ENCODE measurements at places on chromosomes 4 and X.
A peak's percentile ranks its signal among the peaks of the same experiment; 100 is the strongest.

DNA sequence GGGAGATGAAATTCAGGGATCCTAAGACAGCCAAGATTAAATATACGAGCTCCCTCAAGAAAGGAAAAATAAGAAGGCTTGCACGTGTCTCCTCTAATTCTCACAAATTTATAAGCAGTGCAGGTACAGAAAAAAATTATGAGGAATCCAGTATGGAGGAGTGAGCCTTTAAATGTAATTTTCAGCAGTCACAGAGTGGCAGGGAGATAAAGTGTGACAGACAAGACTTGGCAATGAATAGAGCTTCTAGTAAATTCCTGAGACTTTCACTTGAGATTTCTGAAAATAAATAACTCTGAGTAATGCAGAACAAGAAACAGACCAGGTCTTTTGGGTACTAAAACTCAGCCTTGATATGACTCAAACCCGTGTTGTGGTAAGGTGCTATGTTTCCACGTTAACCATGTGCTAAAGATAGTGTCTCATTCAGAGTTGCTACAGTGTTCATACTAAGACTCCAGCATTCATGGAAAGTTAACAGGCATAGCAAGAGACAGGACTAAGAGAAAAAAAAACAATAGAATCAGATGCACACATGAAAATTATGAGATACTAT is 119.8 kb downstream of the SPOCK3 start:
- DNase-seq = no peak

- DNase-seq = no peak
These were observed 199.9 kb downstream of the CXXC4 start for GRCh38 chr4:104294811-104295210.

DNA sequence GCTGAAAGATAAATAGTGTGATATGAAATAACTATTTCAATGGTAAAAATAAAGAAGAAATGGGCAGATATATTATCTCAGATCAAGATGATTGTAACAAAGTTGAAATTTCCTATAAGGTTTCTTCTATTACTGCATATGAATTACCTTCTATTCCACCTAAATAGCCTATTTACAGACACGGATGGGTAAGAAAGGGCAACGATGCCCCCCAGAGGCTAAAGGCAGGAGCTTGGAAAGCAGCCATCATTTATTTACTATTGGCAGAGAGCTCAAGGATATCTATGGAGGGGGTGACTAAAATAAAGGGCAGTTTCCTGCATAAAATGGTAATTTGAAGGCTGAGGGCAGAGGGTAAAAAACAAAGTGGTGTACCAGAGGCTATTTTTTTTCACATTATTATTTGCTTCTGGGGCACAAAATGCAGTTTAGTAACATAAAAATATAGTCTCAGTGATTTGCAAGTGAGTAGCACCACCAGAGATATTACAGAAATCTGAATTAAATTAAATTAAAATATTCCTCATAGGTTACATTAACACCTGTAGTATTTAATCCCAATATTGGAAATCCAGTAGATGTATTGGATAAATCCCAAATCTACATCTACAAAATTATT is 123.1 kb downstream of the BTC start:
- peak; percentile 66 for DNase-seq

- DNase-seq = peak; percentile 62
These were observed 460.3 kb downstream of the MID1IP1 start for GRCh38 chrX:39261446-39262147.

GRCh38 chr4:519885-520682 is 21.1 kb downstream of the PIGG start:
- DNase-seq = no peak

GRCh38 chr4:63620271-63620670 is 789.0 kb downstream of the TECRL start:
- DNase-seq = peak; percentile 77

DNA sequence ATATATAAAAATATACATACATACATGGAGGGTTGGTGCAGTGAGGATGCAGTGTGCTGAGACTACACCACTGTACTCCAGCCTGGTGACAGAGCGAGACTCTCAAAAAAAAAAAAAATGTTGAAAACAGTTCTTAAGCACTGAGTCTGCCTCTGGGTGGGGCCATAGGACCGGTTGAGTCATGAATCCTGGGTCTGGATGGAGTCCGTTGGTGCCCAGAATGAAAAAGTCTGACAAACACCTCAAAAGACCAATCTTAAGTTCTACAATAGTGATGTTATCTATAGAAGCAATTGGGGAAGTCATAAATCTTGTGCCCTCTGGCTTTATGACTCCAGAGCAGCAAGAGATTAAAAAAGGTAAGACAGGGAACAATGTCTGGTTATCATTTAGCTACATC is 70.4 kb downstream of the FGFBP1 start:
- no peak for DNase-seq

- DNase-seq = peak; percentile 60
These were observed at the start of gene BCOR for GRCh38 chrX:40097504-40098263. TSS of gene BCOR (minus strand) at chrX:40097958. CDS start at chrX:40077929, 20,029 bp downstream.

- DNase-seq = no peak
These were observed 3.2 kb downstream of the GBA3 start for GRCh38 chr4:22695917-22696316.

GRCh38 chrX:54116391-54116790 is 66.7 kb downstream of the FAM120C start:
- no peak for DNase-seq

GRCh38 chrX:33989936-33990335 is 142.2 kb downstream of the FAM47A start:
- DNase-seq = peak; percentile 59

DNA sequence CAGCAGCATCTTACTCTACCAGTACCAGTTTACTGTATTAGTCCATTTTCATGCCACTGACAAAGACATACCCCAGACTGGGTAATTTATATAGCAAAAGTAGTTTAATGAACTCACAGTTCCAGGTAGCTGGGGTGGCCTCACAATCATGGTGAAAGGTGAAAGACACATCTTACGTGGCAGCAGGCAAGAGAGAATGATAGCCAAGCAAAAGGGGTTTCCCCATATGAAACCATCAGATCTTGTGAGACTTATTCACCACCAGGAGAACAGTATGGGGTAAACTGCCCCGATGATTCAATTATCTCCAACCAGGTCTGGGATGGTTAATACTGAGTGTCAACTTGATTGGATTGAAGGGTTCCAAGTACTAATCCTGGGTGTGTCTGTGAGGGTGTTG is 69.3 kb downstream of the YIPF6 start:
- DNase-seq = no peak

GRCh38 chr4:10530137-10530786 is 73.0 kb upstream of the ZNF518B start:
- DNase-seq = no peak

- DNase-seq = no peak
These were observed 243.8 kb downstream of the PPP3CA start for GRCh38 chr4:101103381-101104142.

DNA sequence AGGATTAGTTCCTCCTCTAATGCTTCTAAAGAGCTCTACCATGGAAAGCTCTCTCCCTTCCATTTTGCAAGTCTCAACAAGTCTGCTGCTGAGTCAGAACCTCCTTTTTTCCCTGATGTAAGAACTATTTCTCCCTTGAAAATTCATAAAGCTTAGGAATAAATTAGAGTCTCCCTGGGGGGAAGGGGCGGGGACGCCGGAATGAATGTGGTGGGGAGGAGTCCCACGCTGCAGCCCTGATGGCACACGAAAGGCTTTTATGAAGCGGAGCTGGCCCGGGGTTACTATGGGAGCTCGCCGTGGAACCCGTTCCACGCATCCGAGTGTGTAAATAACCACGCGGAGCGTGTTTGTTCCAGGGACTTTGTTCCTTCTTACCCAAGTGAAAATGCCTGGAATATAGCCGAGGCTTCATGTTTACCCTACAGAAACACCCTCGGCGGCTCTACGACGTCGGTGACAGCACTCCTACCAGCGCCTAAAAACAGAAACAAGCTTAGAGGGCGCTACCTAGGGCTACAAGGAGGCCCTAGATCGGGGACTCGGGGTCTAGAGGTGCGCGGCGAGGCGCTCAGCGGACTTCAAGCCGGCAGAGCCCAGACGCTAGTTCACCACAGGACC is 923 bp upstream of the CPEB2 start:
- DNase-seq = peak; percentile 61

- no peak for DNase-seq
These were observed 53.6 kb upstream of the FUNDC1 start for GRCh38 chrX:44596277-44596676.

DNA sequence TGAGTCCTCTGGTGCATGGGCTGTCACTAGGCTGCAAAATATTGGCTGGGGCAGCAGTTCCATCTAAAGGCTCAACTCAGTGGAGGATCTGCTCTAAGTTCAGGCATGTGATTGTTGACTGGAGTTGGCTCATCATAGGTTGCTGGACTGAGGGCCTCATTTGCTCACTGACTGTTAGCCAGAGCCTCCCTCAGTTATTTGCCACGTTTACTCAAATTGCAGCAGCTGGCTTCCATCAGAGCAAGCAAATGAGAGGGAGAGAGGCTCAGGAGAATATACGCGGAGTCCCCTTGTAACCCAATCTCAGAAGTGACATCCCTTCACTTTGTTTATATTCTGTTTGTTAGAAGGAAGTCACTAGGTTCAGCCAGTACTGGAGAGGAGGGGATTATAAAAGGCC is 54.1 kb downstream of the BMP3 start:
- DNase-seq = peak; percentile 1

GRCh38 chr4:90445380-90445779 is 318.2 kb downstream of the CCSER1 start:
- no peak for DNase-seq

GRCh38 chr4:11250510-11250909 is 178.2 kb downstream of the HS3ST1 start:
- DNase-seq = no peak

GRCh38 chr4:44017422-44017739 is 431.2 kb downstream of the KCTD8 start:
- no peak for DNase-seq

DNA sequence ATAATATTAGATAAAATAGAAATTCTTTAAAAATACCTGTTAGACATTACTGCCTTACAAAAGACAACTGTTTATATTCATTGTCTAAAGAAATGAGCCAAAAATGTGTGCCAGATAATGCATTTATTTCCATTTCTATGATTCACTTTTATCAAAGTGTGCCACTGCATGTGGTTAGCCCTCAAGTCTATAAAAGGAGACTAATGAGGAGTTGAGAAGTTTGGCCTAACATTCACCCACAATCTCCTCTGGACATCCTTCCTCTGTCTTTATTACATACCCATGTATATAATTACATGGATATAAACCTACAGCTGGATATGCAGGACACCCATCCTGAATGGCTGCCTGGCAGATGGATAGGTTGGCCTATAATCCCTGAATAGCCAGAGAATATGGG is 42.6 kb upstream of the PDE5A start:
- no peak for DNase-seq

DNA sequence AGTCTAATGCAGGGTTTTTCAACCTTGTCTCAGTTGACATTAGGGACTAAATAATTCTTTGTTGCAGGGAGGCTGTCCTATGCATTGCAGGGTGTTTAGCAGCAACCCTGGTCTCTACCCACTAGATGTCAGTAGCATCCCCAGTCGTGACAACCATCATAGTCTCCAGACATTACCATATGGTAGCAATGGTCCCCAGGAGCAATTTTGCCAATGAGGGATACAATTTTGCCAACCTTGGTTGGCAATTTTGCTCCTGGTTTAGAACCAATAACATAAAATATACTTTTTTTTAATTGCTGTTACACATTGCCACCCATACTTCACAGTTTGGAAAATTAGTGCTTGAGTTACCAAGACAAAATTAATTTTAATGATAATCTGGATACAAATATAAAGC is 6.0 kb downstream of the EREG start:
- no peak for DNase-seq

DNA sequence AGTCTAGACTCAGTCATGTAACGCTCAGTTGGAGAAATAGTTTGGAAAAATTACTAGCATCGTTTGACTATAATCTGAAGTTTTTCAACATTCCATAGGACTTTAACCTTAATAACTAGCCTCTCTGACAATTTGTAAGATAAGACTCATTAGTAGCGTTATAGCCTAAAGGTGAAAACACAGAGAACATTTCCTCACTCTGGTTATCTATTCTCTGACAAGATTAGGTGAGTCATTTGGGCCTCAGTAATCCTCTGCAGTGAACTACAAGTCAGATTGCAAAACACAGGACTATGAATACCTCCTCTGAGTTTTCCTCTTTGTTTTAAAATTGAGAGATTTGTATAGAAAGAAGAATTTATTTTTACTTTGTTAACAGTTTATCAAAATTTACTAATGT is 31.8 kb upstream of the PDLIM5 start:
- no peak for DNase-seq
